ENCODE measurements at places on chromosomes 6 and 20.

- no peak overlapping the region for H3K27ac ChIP-seq
- H3K27me3 ChIP-seq = no peaks in the 10 kb centered on the region
- DNase-seq = no peak
- no peaks in the 10 kb centered on the region for H3K4me1 ChIP-seq
- H3K36me3 ChIP-seq = no peaks in the 10 kb centered on the region
Observed at GRCh38 chr6:150620244-150620643, 20.6 kb downstream of the PLEKHG1 start.

DNA sequence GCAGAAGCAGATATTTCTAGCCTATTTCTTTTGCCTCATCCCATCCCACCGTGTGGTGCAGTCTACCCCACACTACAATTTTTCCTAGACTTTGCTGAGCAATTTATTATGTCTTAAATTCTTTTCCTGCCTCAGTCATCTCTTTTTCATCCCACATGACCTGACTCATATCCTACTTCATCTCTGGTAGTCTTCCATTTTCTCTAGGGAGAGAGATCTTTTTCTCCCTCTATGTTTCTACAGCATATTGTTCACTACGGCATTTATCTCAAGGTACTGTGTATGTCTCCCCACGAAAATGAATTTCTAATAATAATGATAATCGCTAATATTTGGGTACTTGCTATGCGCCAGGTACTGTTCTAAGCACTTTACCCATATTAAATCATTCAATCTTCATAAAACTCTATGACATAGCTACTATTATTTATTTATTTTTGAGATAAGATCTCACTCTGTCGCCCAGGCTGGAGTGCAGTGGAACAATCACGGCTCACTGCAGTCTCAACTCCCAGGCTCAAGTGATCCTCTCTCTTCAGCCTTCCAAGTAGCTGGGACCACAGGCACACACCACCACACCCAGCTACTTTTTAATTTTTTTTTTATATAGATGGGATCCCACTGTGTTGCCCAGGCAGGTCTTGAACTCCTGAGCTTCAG lies 15.6 kb downstream of the PDSS2 start:
- no peaks in the 10 kb centered on the region for H3K36me3 ChIP-seq
- H3K4me3 ChIP-seq = no peak overlapping the region
- H3K4me1 ChIP-seq = no peaks in the 10 kb centered on the region
- no peak overlapping the region for H3K27ac ChIP-seq
- H3K27me3 ChIP-seq = no peaks in the 10 kb centered on the region

DNA sequence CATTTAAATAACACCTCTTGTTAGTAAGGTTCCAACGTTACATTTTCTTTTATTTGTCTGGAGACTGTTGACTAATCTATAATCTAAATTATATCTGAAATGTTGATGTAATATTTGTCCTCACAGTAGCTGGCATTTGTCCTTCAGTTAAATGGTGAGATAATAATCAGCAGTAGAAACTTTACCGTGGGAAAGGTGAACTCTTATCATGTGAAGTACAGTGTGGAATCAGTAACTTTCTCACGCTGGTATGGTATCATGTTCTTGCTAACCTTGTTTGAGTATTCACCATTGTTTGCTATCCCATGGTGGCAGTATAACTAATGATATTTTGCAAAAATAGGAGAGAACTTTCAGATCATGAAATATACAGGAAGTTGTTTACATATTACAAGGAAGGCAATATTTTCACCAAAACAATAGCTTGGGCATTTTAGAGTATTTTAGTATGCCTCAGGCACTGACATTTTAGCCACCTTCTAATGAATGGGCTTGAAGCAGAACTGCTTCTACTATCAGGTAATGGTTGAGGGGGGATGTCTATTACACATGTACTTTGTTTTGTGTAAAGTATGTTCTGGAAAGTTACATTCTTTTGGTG lies 4.8 kb downstream of the GMNN start:
- no peaks in the 10 kb centered on the region for H3K4me1 ChIP-seq
- no peak for DNase-seq
- peaks cover 18% of the 10 kb centered on the region for H3K36me3 ChIP-seq
- no peak overlapping the region for H3K27ac ChIP-seq

- H3K27ac ChIP-seq = no peak overlapping the region
- no peaks in the 10 kb centered on the region for H3K27me3 ChIP-seq
- no peak overlapping the region for H3K4me3 ChIP-seq
- H3K4me1 ChIP-seq = peaks cover 6% of the 10 kb centered on the region
- DNase-seq = no peak
Observed at GRCh38 chr6:34556493-34556892, 364 bp upstream of the SPDEF start.

- no peak for DNase-seq
- H3K27me3 ChIP-seq = peaks cover 1% of the 10 kb centered on the region
- H3K27ac ChIP-seq = no peak overlapping the region
- H3K4me3 ChIP-seq = no peak overlapping the region
- no peaks in the 10 kb centered on the region for H3K36me3 ChIP-seq
Observed at GRCh38 chr6:9499709-9500108, 915.2 kb downstream of the TFAP2A start.

- peaks cover 13% of the 10 kb centered on the region for H3K4me1 ChIP-seq
- no peaks in the 10 kb centered on the region for H3K36me3 ChIP-seq
- peak within 1 kb of the TSS; percentile 54 for H3K4me3 ChIP-seq
- DNase-seq = no peak
- no peak within 1 kb of the TSS for H3K27ac ChIP-seq
Observed at GRCh38 chr20:63830841-63831588, at the start of gene ZBTB46. Gene ZBTB46, minus strand, starts transcription at chr20:63831264. Its CDS starts 40,507 bp downstream, at chr20:63790757.

GRCh38 chr6:147578883-147579282 lies 70.4 kb downstream of the SAMD5 start:
- H3K36me3 ChIP-seq = no peaks in the 10 kb centered on the region
- H3K4me3 ChIP-seq = no peak overlapping the region
- no peaks in the 10 kb centered on the region for H3K27me3 ChIP-seq
- no peaks in the 10 kb centered on the region for H3K4me1 ChIP-seq
- H3K27ac ChIP-seq = no peak overlapping the region

- no peaks in the 10 kb centered on the region for H3K4me1 ChIP-seq
- no peak overlapping the region for H3K27ac ChIP-seq
- no peak for DNase-seq
- H3K27me3 ChIP-seq = no peaks in the 10 kb centered on the region
Observed at GRCh38 chr6:166379800-166380199, 2.9 kb downstream of the MPC1 start.

DNA sequence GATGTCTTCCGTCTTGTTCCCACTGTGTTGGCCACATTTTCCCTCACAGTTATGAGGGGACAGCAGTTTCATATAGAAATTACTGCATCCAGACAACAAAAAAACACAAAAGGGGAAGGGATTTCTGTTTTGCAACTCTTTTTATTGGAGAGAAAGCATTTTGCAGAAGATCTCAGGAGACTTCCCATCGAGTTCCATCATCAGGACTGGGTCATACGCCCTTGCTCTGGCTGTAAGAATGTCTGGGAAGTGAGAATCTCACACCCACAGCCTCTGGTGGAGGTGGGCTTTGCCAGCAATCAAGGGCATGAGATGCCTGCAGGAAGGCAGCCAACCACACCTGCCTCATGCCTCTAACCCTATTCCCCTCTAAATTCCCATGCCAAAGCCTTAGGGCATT lies 5.8 kb upstream of the IGF2R start:
- H3K4me3 ChIP-seq = no peak overlapping the region
- no peaks in the 10 kb centered on the region for H3K4me1 ChIP-seq
- H3K36me3 ChIP-seq = no peaks in the 10 kb centered on the region
- H3K27ac ChIP-seq = no peak overlapping the region
- no peak for DNase-seq

DNA sequence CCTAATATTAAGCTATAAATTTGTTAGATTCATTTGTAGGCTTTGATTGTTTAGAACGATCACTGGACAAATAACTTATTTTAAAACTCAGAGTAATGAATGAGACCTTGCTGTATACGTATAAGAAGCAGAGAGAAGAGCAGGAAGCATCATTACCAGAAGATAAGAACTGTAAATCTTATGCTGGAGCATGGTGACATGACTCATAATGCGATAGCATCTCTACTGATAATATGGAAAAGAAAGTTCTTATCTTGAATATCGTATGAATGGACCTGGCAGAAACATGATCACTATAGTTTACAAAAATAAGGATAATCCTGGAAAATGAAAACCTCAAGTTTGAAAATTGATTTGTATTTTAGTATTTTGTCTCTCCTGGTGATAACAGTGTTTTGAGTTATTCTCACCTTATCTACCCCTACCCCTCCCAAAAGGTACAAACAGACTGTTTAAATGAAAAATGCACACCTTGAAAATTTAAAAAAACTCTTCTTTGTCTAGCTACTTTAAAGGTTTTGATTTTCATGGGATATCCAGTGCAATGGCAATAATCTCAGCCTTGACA lies 2.0 kb upstream of the ZSCAN26 start:
- no peak overlapping the region for H3K27ac ChIP-seq
- no peak for DNase-seq
- H3K27me3 ChIP-seq = no peaks in the 10 kb centered on the region
- peaks cover 2% of the 10 kb centered on the region for H3K4me1 ChIP-seq

GRCh38 chr20:38308047-38308438 lies 4.1 kb downstream of the BPI start:
- H3K27me3 ChIP-seq = no peaks in the 10 kb centered on the region
- no peak overlapping the region for H3K4me3 ChIP-seq
- no peaks in the 10 kb centered on the region for H3K4me1 ChIP-seq
- no peak overlapping the region for H3K27ac ChIP-seq

DNA sequence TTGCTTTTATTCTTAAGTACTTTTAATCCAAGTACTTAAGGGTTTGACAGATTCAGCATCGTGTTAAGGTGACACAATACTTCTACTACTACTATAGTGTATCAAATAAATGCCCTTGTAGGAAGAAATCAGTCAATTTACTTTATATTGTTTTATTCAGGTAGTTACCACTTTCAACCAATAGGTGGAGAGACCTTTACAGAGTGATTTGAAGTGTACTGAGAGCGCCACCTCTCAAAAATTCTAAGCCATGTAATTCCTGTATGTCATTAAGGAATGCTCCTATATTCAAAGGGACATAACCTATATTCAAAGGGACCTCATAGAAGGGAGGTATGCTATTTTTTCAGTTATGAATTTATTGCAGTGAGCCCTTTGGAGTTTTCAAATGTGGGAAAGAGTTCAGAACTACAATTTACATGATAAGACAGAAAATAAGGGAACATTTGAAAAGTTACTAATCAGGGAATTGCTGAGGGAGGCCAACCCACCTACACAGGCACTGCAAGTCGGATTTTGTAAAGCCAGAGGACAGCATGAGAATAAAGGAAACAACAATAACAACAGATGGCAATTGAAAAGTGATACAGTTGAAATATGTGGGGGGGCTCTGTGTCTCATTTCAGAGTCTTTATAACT lies 955.6 kb downstream of the TBC1D32 start:
- no peak overlapping the region for H3K4me3 ChIP-seq
- H3K27me3 ChIP-seq = no peaks in the 10 kb centered on the region
- no peak overlapping the region for H3K27ac ChIP-seq
- no peaks in the 10 kb centered on the region for H3K4me1 ChIP-seq

DNA sequence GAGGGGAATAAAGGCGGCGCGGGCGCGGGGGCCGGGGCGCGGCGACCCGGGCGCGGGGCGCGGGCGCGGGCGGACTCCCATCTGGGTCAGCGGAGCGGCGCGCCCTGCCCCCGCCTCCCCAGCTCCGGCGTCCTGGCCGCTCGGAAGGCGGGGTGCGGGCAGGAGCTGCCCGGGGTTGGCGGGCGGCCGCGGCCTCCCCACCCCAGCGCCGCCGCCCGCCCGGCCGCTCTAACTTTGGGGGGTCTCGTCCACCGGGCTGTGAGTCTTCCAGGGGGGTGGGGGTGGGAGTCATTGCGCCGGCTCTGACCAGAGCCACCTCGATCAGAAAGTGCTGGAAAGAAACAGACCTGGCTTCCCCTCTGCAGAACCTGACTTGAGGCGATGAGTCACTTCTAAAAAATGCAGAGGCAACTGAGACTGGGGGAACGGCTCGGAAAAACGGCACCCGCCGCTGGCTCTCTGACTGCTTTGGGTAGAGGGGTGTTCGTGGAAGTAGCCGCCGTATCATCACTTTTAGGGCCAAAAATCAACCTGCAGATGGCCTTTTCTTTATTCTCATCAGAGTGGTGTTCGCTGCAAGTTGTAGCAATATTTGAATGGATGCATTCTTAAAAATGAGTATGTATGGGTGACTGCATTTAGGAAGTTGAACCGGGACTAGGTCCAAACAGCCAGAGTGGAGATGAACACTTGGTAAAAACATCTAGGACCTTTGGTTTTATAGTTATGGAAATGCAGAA lies 667 bp downstream of the CAP2 start:
- H3K27ac ChIP-seq = peak overlapping the region; percentile 69
- peak overlapping the region; percentile 54 for H3K4me3 ChIP-seq
- no peaks in the 10 kb centered on the region for H3K27me3 ChIP-seq
- DNase-seq = peak; percentile 64
- H3K4me1 ChIP-seq = no peaks in the 10 kb centered on the region
- H3K36me3 ChIP-seq = peaks cover 3% of the 10 kb centered on the region

DNA sequence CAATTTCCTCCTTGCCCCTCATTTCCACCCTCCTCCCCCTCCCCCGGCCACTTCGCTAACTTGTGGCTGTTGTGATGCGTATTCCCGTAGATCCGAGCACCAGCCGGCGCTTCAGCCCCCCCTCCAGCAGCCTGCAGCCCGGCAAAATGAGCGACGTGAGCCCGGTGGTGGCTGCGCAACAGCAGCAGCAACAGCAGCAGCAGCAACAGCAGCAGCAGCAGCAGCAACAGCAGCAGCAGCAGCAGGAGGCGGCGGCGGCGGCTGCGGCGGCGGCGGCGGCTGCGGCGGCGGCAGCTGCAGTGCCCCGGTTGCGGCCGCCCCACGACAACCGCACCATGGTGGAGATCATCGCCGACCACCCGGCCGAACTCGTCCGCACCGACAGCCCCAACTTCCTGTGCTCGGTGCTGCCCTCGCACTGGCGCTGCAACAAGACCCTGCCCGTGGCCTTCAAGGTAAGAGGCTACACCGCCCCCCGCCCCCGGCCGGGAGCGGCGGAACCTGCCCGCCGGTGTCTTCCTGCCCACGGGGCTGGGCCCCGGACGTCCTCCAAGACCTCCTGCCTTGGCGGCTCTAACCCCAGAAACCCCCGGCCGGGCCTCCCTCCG lies 44.9 kb upstream of the SUPT3H start:
- H3K27me3 ChIP-seq = peaks cover 50% of the 10 kb centered on the region
- no peak overlapping the region for H3K27ac ChIP-seq
- no peaks in the 10 kb centered on the region for H3K36me3 ChIP-seq
- no peaks in the 10 kb centered on the region for H3K4me1 ChIP-seq

DNA sequence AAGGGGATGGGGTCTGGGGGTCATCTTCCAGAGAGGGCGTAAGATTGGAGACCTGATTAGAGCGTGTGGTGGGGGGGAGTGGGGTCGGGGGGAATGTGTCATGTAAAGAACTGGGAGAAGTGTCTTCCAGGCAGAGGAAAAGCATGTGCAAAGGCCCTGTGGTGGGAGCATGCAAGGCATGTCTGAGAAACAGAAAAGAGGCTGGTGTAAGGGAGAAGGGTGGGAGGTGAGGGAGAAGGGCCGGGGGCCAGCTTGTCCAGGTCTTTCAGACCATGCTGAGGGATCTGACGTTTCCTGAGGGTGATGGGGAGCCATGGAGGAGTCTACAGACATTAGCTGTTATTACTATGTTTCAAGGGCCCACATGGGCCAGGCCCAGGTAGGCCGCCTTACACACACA lies 30.4 kb upstream of the FKBP1A start:
- H3K4me1 ChIP-seq = peaks cover 15% of the 10 kb centered on the region
- no peaks in the 10 kb centered on the region for H3K27me3 ChIP-seq
- no peak overlapping the region for H3K27ac ChIP-seq
- DNase-seq = no peak
- no peaks in the 10 kb centered on the region for H3K36me3 ChIP-seq

GRCh38 chr6:132132422-132132821 lies 181.2 kb upstream of the CCN2 start:
- DNase-seq = no peak
- H3K4me1 ChIP-seq = peaks cover 13% of the 10 kb centered on the region
- no peaks in the 10 kb centered on the region for H3K27me3 ChIP-seq
- H3K4me3 ChIP-seq = no peak overlapping the region

Data from H1 (cell line).